Renal cortex interstitium (tissue), 15 donors: ENCODE measurements at places on chromosomes 5 and 9.

DNA sequence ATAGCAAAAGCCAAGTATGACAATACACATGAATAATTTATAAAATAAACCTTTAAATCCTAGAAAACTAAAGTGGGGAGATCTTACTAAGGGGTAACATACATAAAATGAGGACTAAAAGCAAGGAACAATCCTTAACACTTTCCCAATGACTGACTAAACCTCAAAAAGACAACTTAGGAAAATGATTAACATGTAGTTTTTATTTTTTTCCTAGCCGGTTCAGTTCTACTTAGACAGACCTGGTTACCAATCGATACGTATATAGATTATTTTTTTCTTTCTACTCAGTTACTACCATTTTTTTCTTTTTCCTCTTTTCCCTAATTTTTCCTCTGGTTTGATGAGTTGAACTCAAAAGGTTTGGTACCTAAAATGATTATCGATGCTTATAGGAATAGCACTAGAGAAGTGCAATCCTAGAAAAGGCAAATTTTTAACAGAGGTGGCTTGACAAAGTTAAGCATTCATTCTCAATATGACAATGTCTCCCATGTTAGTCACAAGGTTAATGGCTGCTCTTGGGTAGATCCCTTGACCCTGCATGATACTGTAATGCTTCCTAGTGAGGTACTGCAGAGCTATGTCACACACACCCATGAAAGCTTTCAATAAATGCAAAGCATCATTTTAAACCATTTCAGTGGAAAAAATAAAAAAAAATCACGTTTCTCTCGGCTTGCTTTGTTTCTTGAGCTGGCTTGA is 41.5 kb downstream of the FBXO4 start:
- no peak for DNase-seq

DNA sequence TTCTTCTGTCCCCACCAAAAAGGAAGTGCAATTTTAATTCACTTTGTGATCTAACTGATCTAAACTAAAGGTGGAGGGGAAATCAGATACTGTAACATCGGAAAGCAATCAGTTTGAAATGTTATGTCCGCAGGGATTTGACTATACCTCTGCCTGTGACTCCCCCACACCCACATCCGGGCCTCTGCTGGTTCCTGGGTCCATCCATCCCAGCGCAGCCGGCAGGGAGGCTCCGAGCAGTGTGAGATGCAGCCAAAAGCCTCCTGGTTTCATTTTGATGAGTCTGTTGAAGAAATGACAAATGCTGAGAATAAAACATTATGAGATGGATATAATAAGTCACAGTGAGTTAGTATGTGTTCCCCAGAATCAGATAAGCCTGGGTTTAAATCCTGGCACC is 8.6 kb downstream of the FSTL4 start:
- no peak for DNase-seq

DNA sequence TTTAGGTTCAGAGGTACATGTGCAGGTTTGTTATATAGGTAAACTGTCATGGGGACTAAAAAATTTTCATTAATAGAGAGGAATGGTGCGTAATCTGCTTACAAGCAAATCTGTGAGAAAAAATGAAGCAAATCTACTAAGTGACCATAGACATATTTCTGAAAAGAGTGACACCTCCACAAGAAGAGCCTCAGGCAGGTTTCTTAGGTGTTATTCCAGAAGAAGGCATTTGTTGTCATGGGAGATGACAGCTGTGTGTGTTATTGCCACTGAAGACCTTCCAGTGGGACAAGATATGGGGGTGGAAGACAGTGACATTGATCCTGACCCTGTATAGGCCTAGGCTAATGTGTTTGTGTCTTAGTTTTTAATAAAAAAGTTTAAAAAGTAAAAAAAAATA is 68.8 kb upstream of the PANK3 start:
- no peak for DNase-seq

DNA sequence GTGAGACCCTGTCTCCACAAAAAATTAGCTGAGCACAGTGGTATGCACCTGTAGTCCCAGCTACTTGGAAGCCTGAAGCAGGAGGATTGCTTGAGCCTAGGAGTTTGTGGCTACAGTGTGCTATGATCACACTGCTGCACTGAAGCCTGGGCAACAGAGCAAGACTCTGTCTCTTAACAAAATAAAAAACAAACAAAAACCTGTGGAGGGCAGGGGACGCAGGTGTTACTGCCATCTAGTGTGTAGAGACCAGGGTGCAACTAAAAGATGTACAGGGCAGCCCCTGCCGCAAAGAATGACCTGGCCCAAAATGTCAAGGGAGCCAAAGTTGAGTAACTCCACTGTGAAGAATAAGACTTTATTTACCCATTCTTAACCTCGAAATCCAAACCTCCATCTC is 27.1 kb downstream of the ASPN start:
- no peak for DNase-seq

GRCh38 chr5:120759587-120759986 is 295.5 kb downstream of the PRR16 start:
- no peak for DNase-seq

GRCh38 chr5:74927336-74927735 is 61.1 kb upstream of the FAM169A start:
- DNase-seq: no peak

GRCh38 chr5:13478831-13479465 is 465.5 kb downstream of the DNAH5 start:
- peak; percentile 19 for DNase-seq

DNA sequence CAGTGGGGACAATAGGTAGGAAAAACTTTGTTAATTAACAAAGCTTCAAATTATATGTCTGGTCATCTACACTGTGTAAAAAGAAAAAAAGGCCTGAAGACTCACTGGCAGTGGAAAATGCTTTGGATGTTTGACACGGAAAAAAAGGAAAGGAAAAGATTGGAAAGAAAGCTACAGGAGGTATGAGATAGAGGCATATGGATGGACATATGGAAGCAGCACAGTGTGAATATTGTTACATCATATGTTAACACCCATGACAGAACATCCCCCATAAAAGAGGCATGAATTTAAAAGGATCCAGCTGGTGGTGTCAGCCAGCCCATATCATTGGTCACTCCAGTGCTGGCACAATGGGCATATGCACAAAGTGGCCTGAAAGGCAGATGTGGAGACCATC is 19.0 kb upstream of the ADAMTS19 start:
- DNase-seq: no peak

- DNase-seq: no peak
These were observed 1.8 kb downstream of the MRPL36 start for GRCh38 chr5:1797855-1798254.

GRCh38 chr5:84436866-84437265 is 52.2 kb upstream of the EDIL3 start:
- no peak for DNase-seq

DNA sequence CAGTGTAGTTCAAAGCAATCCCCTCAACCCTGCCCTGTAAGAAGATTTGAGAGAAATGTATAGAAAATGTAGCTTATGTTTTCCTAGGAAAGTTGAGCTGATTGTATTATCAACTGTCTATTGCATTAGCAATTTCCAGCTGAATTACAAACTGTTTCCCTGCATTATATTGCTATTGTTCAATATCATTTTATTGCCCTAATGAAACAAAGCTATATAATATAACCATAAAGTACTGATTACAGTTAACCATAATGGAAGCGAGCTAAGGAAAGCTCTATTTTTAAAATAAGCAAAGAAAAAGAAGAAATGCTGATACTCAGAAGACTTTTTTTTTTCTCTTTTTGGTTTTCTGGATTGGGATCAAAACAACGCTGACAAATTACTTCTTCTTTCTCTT is 228.3 kb downstream of the EFNA5 start:
- DNase-seq: no peak

- no peak for DNase-seq
These were observed 85.4 kb downstream of the CAAP1 start for GRCh38 chr9:26807161-26807560.

DNA sequence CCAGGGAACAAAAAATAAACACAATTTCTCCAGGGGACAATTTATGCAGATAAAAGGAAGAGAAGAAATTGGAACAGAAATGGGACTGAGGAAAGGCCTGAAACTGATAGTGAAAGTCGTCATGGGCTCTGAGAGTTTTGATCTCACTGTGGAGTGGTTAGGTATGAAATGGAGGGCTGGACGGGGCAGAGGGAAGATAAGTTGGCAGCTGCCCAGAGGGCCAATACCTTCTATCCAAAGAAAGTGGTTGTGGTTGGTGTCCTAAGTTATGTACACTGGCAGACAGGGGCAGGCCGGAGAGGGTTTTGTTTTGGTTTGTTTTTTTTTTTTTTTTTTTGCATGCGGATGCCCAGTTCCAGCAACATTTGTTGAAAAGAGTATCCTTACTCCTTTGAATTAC is 46.1 kb downstream of the ZNF618 start:
- DNase-seq: no peak

GRCh38 chr5:154234551-154234950 is 44.0 kb downstream of the GALNT10 start:
- DNase-seq: no peak

- no peak for DNase-seq
These were observed 15.3 kb downstream of the HSPA9 start for GRCh38 chr5:138559937-138560336.

- DNase-seq: no peak
These were observed 56.7 kb downstream of the ZFR start for GRCh38 chr5:32387841-32388240.

DNA sequence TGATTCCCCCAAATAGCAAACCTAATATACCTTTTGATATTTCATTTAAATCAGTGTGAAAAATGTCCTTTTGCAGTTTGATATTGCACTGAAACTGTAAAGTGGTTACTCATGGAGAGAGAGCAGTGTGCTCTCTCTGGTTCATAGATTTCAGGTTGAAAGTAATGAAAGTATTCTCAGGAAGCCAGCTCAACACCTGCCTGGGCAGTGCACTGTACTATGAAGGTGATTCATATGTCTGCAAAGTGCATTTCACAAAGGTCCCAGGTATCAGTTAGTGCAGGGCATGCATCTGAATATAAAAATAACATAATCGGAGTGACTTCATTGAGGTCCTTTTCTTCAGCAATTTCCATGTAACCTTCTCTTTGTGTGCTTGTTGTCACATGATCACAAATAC is 274.3 kb downstream of the CDH18 start:
- no peak for DNase-seq

DNA sequence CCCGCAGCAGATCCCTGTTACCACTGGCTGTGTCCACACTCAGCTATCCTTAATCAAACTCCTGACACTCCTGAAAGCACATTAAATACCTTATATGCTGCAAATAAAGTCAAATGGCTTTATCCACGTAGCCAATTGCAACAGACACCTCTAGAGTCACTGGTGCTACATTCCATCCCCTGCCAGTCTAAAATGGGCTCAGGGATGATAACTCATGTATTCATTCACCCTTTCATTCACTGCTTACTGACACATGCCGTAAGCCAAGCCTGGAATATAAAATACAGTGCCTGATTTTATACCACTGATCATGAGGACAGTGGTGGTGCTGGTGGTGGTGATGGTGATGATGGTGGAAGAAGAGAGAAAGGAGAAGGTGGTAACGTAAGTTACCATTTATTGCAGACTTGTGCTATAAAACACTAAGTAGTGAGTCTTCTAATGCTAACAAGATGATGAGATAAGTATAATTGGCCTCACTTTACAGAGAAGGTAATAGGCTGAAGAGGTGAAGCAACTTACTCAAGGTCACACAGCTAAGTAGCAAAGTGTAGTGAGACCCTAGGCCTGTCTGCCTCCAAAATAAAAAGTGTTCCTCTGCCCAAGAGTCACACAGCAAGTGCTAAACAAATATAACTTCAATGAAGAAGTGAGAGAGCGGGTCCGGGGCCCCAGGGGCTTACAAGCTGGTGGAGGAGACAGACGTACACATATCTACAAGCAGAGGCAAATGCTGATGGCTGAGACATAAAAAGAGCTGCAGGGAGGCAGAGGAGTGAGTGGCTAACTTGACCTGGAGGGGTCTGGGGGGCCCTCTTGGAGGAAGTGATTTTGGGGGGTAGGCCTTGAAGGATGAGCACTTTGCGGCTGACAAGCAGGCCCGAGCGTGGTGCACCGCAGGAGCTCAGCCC is 1.2 kb downstream of the TTLL11 start:
- DNase-seq: no peak

DNA sequence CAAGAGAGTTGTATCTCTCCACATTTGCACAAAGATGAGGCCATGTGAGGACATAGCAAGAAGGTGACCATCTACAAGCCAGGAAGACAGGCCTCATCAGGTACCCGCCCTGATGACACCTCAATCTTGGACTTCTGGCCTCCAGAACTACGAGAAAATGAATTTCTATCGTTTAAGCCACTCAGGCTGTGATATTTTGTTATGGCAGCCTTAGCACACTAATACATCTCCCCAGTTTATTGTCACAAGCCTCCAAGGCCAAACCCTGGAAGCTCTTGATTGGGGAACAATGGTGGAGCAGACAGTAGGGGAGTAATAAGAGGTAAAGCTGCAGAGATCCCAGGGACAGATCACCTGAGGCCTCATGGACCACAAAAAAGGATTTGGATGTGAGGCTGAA is 7.7 kb upstream of the P4HA2 start:
- no peak for DNase-seq

DNA sequence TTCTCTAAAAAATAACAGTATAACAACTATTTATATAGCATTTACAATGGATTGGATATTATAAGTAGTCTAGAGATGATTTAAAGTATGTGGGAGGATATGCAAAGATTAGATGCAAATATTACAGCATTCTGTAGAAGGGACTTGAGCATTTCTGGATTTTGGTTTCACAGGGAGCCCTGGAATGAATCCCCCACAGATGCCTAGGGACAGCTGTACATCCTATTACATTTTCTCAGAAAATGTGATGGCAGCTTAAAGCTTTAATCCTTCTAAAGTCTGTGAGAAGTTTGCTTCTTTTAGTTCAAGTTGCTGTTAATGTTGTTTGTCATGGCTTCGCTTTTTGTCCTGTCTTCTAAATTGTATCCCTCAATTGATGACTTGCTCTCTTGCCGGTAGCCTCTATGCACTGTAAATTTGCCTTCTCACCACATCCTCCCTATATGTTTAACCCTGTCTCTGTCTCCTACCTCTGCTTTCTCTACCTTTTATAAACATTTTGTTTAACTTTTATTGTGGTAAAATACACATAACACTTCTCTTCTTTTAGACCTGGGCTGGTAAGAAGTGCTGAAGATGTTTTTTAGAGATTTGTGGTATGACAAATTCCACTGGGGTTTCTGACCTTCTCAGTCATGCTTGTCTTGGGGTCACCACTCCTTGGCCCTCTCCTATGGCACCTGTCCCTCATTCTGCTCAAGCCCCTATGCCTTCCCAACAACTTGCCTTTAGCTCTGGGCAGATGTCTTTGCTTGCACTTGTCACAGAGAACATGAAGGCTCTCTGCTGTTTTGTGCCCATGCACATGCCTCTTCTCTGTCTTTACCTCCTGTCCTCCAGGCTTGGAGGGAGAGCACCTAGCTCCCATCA is 37.9 kb downstream of the LNPEP start:
- no peak for DNase-seq
